AG08396 (cell line): ENCODE measurements at places on chromosomes 7 and 10.

DNA sequence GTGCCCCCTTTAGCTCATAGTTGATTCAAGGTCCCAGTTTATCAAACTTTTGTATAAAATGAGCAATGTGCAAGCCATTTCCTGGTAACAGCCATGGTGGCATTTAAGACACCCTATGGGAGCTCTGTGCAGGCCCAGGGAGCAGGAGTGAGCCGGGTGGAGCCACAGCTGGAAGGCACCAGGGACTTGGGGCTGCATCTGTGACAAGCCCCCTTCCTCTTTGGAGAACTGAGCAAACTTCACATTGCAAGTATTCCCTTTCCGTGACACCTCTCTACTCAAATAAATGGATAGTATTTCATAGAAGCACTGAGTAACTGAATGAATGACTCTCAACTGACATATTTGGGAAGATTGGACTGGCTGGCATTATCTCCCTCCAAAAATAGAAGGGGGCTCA, 558.7 kb upstream of the FOXK1 start:
- DNase-seq: no peak

GRCh38 chr7:114703677-114704076, 218.2 kb upstream of the MDFIC start:
- no peak for DNase-seq

DNA sequence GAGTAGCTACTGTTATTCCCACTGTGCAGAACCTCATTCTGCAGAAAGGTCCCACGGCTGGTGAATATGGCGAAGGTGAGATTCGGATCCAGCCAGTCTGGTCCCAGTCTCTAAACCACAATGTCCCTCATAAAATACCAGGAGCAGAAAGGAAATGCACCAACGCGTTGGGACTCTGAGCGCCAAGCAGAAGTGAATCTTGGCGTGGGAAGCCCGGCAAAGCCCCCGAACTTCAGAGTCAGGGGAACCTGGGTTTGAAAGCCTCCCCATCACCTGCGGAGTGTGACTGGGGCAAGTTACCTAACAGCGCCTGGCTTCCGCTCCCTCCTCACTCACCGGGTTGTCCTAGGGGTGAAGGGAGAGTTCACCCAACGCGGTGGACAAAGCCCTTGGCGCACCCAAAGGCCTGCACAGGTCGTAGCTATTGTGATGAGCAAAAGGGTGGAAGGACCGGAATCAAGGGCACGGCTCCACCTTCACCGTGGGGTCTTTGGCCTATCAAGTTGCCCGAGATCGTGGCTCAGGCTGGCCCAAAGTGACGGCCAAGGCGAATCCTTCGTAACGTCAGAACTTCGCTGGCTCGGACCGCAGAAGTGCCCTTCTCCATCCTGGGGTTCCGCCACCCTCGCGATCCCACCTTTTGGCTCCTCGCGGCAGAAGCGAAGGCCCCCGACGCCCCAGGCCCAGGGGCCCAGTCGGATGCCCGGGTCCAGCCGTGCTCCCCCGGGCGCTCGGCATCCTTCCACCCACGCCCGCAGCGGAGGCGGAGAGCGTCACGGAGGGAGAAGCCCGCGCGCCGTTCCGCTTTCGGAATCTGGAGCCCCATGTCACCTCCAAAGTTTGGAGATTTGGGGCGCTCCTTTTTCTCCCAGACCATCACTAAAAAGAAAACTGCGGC, 811 bp downstream of the RGS10 start:
- no peak for DNase-seq

DNA sequence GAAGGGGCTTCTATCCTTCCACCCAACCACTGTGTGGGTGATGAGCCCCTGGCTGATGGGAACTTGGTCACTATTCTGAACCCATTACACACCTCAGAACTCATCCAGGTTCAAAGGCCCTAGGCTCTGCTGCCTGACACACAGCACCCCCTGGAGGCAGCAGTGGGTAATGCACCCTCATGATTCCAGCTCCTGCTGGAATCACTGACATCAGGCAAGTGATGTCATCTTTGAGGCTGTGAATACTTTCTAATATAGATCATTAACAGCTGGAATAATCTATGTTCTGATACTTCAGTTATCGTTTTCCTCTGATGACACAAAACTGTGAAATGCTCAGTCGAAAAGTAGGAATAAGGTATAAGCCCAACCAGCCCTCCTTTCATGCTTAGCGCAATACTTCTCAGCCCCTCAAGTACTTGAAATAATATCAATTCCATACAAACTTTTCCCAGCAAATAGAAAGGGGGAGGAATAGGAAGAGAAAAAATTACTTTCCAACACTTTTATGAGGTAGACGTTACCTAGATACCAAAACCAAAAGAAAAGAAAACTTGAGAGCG, 7.5 kb upstream of the RBP3 start:
- peak; percentile 88 for DNase-seq

DNA sequence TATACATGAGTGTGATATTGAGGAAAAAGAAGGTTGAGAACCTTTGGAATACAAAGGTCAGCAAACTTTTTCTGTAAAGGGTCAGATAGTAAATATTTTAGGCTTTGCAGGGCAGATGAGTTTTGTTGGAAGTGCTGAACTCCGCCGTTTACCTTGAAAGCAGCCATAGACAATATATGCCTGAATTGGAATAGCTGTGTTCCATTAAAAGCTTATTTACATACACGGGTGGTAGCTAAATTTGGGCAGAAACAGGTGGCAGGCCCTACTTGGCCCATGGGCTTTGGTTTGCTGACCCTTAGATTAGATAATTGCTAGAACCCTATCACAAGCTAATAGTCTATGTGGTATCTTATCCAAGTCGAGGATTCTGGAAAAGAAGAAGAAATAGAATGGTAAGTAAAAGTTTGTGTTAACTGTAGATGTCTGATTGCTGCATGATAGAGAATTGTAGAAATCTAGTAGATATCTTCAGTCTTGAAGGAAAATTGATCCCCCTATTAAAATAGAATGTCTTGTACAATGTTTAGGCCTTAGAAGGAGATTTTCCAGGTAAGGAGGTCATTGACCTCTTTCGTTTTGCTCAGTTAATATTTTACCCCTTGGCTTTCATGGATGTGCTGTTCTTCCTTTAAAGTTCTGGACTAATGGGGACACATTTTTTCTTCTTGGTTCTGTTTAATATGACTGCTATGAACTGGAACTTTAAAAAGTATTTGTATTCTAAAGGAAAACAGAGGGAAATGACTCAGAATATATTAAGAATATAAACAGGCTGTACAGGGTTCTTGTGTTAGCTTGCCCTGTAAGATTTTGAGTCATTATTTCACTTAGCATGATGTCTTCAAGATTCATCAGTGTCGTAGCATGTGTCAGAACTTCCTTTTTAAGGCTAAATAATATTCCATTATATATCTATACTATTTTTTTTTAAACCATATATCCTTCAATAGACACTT, 8.0 kb downstream of the RBM33 start:
- DNase-seq: peak; percentile 41

DNA sequence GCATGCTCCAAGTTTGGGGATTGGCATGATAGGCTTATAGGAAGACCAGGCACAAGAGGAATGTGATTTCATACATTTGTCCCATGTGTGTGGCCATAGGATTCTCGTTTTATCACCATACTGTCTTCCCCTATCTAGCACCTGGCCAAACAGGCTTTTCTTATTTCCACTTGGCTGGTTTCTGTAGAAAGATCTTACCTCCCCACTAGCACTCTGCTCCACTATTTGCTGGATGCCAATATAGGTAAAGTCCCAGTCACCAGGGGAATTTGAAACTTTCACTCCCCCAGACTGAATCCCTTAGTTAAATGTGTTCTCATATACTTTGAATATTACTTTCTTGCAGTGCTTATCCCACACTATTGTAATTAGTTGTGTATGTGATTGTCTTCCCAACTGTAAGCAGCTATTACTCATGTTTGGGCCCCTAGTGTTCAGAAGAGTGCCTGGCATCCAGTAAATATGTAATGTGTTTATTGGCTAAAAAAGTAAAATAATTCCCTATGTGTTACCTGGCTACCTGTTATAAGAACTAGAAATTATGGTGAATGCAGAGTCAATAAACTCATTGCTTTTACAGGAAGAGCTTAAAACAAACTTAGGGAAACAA, 109.0 kb downstream of the LRMDA start:
- no peak for DNase-seq
